ENCODE measurements at places on chromosomes 16 and 17. TPM values are rescaled to one million over a fixed set of nuclear protein-coding genes. Genes with fewer than 3 reads are reported as not detected.

TPSG1 gene
- not detected for total RNA-seq

DNAJA3 gene
- 55.2 TPM for total RNA-seq

TMC7 gene
- total RNA-seq, result 3.9 TPM

DNAI2 gene
- not detected for total RNA-seq

TP53TG3F gene
- total RNA-seq, result not detected

PRR35 gene
- total RNA-seq, result not detected

ABCA5 gene
- 7.6 TPM for total RNA-seq

SCNN1G gene
- not detected for total RNA-seq

CCL14 gene
- total RNA-seq, result not detected

MOSMO gene
- 17.8 TPM for total RNA-seq

ANKRD40CL gene
- not detected for total RNA-seq

ACAP1 gene
- total RNA-seq, result 1.3 TPM

SOX9 gene
- 36.9 TPM for total RNA-seq

ATP1B2 gene
- 14.3 TPM for total RNA-seq

HBQ1 gene
- 2.9 TPM for total RNA-seq

MYH8 gene
- not detected for total RNA-seq

ENDOV gene
- total RNA-seq, result 34.9 TPM

MT1A gene
- total RNA-seq, result not detected

KRTAP9-8 gene
- total RNA-seq, result not detected

GPR179 gene
- 0.20 TPM for total RNA-seq

DNAH17 gene
- not detected for total RNA-seq

RFWD3 gene
- total RNA-seq, result 72.8 TPM

NAE1 gene
- 156 TPM for total RNA-seq
